ENCODE measurements at places on chromosomes 12 and 14. TPM values are rescaled to one million over a fixed set of nuclear protein-coding genes. Genes with fewer than 3 reads are reported as not detected.

- no peak for DNase-seq
Measured at GRCh38 chr12:113472191-113473121, 785 bp upstream of the LHX5 start.

- peak; percentile 29 for DNase-seq
Measured at GRCh38 chr14:61927520-61927919, 165.3 kb downstream of the SNAPC1 start.

DNA sequence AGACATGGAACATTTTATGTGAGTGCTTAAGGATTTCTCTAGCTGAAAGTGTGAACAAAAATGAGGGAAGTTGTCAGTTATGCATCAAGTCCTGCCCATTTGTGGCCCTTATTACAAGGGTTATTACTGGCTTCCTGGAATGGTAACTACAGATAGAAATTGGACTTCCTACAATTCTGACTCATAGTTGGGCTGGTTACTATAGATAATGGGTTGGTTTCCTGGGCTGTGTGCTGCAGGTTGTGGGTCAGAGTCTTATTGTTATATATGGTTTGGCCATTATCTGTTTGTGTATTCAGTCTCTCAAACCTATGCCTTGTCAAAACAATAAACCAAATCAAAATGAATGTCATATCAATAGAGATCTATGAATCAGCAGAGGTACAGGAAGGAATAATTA lies 313.7 kb downstream of the ADAMTS20 start:
- no peak for DNase-seq

DNA sequence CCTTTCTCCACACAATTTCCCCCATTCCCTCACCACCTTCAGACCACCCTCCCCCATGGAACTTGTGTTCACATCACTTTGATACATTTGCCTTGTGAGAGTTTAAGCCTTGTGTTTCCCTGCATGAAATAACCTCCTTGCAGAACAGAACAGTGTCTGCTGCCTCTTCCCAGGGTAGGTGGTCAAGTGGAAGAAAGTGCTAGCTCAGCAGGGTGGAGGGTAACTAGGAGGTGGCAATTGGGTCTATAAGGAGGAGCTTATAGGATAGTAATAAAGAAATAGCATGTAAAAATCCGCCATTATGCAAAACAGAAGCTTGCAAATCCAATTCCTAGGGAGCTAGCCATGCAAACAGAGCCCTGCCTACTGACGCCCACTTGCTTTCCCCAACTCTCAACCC lies 13.9 kb upstream of the KRT8 start:
- DNase-seq: no peak

DNA sequence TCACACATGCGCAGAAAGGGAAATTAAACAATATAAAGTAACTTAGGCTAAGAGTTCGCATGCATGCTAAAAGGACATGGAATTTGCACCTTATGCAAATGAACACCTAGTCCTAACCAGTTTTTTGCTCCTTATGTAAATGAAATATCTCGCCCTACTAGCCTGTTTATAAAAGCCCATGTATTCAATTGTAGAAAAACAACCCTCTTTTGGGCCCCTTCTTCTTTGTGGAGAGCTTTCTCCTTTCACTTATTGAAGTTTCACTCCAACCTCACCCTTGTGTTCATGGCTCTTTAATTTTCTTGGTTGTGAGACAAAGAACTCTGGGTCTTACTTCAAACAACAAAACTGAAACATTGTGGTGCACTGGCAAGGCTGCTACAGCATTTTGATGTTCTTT lies 333.4 kb upstream of the ATXN7L3B start:
- no peak for DNase-seq

GRCh38 chr12:91920276-91920675 lies 225.4 kb downstream of the BTG1 start:
- DNase-seq: no peak

- DNase-seq: no peak
Measured at GRCh38 chr14:79938185-79938584, 273.1 kb downstream of the DIO2 start.

DNA sequence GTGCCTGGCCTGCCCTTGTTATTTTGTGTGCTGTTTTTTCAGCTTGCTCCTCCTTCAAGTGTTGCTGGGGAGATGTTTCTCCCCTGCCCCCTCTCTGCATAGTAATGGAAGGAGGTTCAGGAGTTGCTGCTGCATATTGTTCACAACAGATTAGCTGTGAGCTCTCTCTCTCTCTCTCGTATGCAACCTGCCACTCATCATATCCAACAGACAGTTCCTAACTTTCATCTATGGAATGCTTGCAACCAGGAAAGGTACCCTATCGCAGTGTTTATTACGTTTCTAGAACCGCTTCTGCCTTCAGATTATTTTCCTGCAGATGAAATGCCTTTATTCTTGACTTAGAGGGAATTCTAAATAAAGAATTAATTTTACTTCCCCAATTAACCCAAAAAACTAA lies 372.9 kb downstream of the RMST start:
- DNase-seq: no peak

DNA sequence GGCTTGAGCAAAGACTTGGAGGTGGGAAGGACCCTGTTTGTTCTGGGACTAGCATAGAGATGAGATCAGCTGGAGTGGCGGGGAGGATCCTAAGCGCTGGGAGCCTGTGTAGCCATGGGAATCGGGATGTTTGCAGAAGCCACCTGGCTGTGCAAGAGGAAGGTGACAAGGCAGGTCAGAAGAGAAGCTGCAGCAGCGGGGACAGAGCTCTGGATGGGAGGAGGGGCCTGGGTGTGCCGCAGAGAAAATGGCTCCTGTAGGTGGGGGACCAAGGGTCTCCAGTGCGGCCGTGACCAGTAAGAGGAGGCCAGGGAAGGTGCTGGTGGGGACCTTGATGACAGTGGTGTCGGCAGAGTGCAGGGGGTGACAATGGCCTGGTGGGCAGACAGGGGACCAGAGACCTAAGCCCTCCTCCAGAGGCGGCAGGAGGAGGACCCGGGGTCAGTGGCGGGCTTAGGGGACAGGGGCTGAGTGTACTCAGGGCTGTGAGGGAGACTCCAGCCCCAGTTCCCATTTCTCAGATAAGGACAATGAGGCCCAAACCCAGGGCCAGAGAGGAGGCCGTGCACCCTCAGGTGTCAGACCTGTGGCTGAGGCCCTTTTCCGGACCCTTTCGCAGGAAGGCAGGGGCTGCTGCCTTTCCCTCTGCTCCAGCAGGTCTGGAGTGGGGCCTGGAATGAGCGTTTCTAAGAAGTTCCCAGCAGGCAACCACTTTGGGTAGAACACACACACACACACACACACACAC lies 206.6 kb upstream of the RTL1 start:
- no peak for DNase-seq

LTBR gene
- total RNA-seq: 31.5 TPM

CD163L1 gene
- 47.1 TPM for total RNA-seq

RFLNA gene
- total RNA-seq: not detected

Data from H4 (cell line).